ENCODE measurements at places on chromosomes 16 and 17. TPM values are rescaled to one million over a fixed set of nuclear protein-coding genes. Genes with fewer than 3 reads are reported as not detected.
A peak's percentile ranks its signal among the peaks of the same experiment; 100 is the strongest.

Gene ZMYND15
- polyA plus RNA-seq: 78.7 TPM

- H3K36me3 ChIP-seq: no peaks in the 10 kb centered on the region
- DNase-seq: no peak
- no peaks in the 10 kb centered on the region for H3K27me3 ChIP-seq
- no peaks in the 10 kb centered on the region for H3K4me1 ChIP-seq
- no peak overlapping the region for H3K27ac ChIP-seq
- no peak overlapping the region for H3K4me3 ChIP-seq
Measured at GRCh38 chr16:50666658-50667496, 14.2 kb downstream of the SNX20 start.

- peak overlapping the region; percentile 38 for H3K4me3 ChIP-seq
- no peaks in the 10 kb centered on the region for H3K36me3 ChIP-seq
- peak; percentile 71 for DNase-seq
- no peaks in the 10 kb centered on the region for H3K27me3 ChIP-seq
- H3K27ac ChIP-seq: no peak overlapping the region
- H3K4me1 ChIP-seq: no peaks in the 10 kb centered on the region
Measured at GRCh38 chr16:2178321-2179106, 17.9 kb downstream of the CASKIN1 start.

GRCh38 chr16:75264999-75265910 is 13.8 kb upstream of the BCAR1 start:
- peak overlapping the region; percentile 95 for H3K27ac ChIP-seq
- DNase-seq: no peak
- peak overlapping the region; percentile 97 for H3K4me3 ChIP-seq
- H3K27me3 ChIP-seq: no peaks in the 10 kb centered on the region
- H3K36me3 ChIP-seq: no peaks in the 10 kb centered on the region
- peaks cover 36% of the 10 kb centered on the region for H3K4me1 ChIP-seq

- DNase-seq: no peak
- no peaks in the 10 kb centered on the region for H3K36me3 ChIP-seq
- H3K27ac ChIP-seq: no peak overlapping the region
- H3K4me3 ChIP-seq: no peak overlapping the region
- peaks cover 3% of the 10 kb centered on the region for H3K4me1 ChIP-seq
Measured at GRCh38 chr16:85103114-85104079, 8.9 kb downstream of the CIBAR2 start.

Gene PIGL
- polyA plus RNA-seq: 31.3 TPM

Gene PDILT
- 26.8 TPM for polyA plus RNA-seq

Gene SLC13A2
- polyA plus RNA-seq: 0.44 TPM

- DNase-seq: no peak
- no peaks in the 10 kb centered on the region for H3K36me3 ChIP-seq
- no peak overlapping the region for H3K4me3 ChIP-seq
- peaks cover 17% of the 10 kb centered on the region for H3K4me1 ChIP-seq
- H3K27me3 ChIP-seq: no peaks in the 10 kb centered on the region
Measured at GRCh38 chr16:1775846-1776671, 3.1 kb upstream of the MRPS34 start.

Gene MXRA7
- polyA plus RNA-seq: 253 TPM

Gene PRSS33
- 4.4 TPM for polyA plus RNA-seq

GRCh38 chr16:5560084-5560483 is 462.5 kb upstream of the EEF2KMT start:
- H3K27ac ChIP-seq: no peak overlapping the region
- H3K27me3 ChIP-seq: no peaks in the 10 kb centered on the region
- no peaks in the 10 kb centered on the region for H3K4me1 ChIP-seq
- no peaks in the 10 kb centered on the region for H3K36me3 ChIP-seq

- no peak for DNase-seq
- H3K27me3 ChIP-seq: no peaks in the 10 kb centered on the region
- no peak overlapping the region for H3K27ac ChIP-seq
- peaks cover 25% of the 10 kb centered on the region for H3K4me1 ChIP-seq
- H3K4me3 ChIP-seq: no peak overlapping the region
- H3K36me3 ChIP-seq: no peaks in the 10 kb centered on the region
Measured at GRCh38 chr17:78125138-78125913, 3.2 kb downstream of the TMC6 start.

GRCh38 chr17:50855708-50856330 is 10.3 kb downstream of the TOB1 start:
- DNase-seq: no peak
- no peaks in the 10 kb centered on the region for H3K36me3 ChIP-seq
- H3K27ac ChIP-seq: no peak overlapping the region
- H3K4me1 ChIP-seq: no peaks in the 10 kb centered on the region
- H3K27me3 ChIP-seq: no peaks in the 10 kb centered on the region

DNA sequence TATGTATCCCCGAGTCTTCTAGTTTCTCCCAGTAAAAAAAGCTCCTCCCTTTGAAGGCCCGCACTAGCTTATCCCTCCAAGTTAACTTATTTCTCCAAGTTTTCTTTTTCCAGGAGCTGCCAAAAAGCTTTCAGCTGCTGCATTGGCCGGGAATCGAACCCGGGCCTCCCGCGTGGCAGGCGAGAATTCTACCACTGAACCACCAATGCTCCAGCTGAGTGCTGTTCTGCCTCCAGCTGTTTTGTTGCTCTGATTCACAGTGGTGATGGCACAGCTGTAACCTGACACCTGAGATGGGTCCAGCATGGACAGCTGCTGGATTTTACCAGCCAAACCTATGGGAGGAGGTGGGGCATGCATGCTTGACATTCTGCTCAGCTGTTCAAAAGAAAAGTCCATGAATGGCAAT is 22.1 kb downstream of the VAC14 start:
- H3K4me1 ChIP-seq: no peaks in the 10 kb centered on the region
- no peak overlapping the region for H3K27ac ChIP-seq
- peak; percentile 68 for DNase-seq
- H3K36me3 ChIP-seq: no peaks in the 10 kb centered on the region

Gene NPB
- polyA plus RNA-seq: 1.8 TPM

GRCh38 chr16:48949636-48950035 is 332.0 kb downstream of the CBLN1 start:
- H3K36me3 ChIP-seq: no peaks in the 10 kb centered on the region
- no peak for DNase-seq
- H3K27me3 ChIP-seq: no peaks in the 10 kb centered on the region
- H3K4me1 ChIP-seq: no peaks in the 10 kb centered on the region

Gene SPATA32
- 72.0 TPM for polyA plus RNA-seq

DNA sequence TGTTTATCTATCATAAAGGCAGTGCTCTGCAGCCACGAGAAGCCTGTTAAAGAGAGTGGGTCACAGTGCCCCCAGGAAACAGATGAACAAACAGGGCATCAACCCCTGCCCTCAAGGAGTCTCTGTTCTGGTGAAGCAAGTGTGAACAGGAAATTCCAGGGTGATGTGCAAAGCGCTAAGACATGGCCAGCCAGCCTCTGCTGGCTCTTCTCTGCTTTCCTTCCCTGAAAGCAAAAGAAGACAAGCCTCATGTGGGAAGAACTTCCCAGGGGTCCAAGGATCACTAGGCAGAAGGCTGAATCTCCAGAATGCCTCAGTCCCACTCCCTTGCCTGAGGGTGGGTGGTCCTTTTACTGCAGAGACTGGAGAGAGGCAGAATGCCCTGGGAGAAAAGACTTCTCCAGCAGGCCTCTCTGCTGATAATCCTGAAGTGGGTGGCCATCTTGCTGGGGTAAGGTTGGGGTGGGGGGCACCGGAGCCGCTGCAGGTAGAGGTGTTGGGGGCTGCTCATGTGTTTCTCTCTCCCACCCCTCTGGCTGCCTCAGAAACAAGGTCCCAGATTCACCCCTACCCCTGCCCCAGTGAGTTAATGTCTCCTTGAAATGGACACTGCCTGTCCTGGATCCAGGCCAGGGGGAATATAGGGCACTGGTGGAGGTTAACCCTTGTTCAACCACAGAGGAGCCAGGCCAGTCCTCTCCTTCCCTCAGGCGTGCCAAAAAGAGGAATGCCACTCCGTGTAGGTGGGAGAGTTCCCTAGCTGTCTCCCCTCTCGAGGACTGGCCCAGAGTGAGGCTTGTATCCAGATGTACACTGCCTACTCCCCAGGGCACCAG is 2.4 kb downstream of the ANKRD13B start:
- H3K36me3 ChIP-seq: no peaks in the 10 kb centered on the region
- H3K27me3 ChIP-seq: no peaks in the 10 kb centered on the region
- no peak for DNase-seq
- H3K4me1 ChIP-seq: peaks cover 67% of the 10 kb centered on the region
- H3K27ac ChIP-seq: no peak overlapping the region

Gene SULT1A4
- 19.4 TPM for polyA plus RNA-seq

Gene BRIP1
- 10.5 TPM for polyA plus RNA-seq

GRCh38 chr17:74512624-74513091 is 18.6 kb downstream of the CD300LB start:
- no peak overlapping the region for H3K4me3 ChIP-seq
- no peaks in the 10 kb centered on the region for H3K36me3 ChIP-seq
- H3K27me3 ChIP-seq: no peaks in the 10 kb centered on the region
- no peak overlapping the region for H3K27ac ChIP-seq

DNA sequence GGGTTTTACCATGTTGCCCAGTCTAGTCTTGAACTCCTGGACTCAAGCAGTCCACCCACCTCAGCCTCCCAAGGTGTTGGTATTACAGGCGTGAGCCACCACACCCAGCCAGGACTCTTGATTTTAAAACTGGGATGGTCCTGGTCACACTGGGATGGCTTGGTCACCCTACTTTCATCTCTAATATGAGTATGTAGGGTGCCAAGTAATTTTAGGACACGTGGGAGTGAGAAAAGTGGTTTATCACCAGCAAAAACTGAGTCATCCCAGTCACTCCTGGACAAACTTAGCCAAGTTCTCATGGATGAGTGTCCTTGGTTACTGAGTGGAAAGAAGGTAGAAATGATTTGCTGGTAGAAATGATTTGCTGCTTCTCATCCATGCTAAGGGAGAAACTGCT is 9.9 kb downstream of the CLEC19A start:
- no peaks in the 10 kb centered on the region for H3K4me1 ChIP-seq
- H3K27ac ChIP-seq: no peak overlapping the region
- no peaks in the 10 kb centered on the region for H3K36me3 ChIP-seq
- H3K27me3 ChIP-seq: no peaks in the 10 kb centered on the region

Gene RNF112
- 4.6 TPM for polyA plus RNA-seq

GRCh38 chr17:48023400-48024148 is 14.0 kb downstream of the COPZ2 start:
- H3K27ac ChIP-seq: no peak overlapping the region
- no peaks in the 10 kb centered on the region for H3K27me3 ChIP-seq
- H3K4me3 ChIP-seq: peak overlapping the region; percentile 39
- no peaks in the 10 kb centered on the region for H3K36me3 ChIP-seq
- DNase-seq: peak; percentile 85

DNA sequence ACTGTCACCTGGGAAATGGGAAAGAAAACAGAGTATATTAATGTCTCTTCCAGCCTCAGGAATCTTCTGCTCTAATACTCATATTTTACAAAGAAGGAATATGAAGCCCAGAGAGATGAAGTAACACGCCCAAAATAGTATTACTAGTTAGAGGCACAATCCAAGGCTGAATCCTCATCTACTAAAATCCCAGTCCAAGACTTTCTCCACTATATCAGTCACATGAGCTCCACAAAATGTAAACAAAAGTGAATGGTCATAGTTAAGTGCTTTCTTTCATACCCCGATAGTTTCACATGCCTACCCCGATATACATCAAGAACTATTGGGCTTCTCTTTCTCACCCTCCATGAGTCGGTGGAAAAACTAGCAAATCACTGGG is 965 bp downstream of the INTS2 start:
- DNase-seq: no peak
- H3K27ac ChIP-seq: peak overlapping the region; percentile 85
- H3K36me3 ChIP-seq: no peaks in the 10 kb centered on the region

Gene COPZ2
- polyA plus RNA-seq: 47.6 TPM

GRCh38 chr17:40531051-40531991 is 29.9 kb upstream of the TNS4 start:
- H3K36me3 ChIP-seq: no peaks in the 10 kb centered on the region
- H3K4me1 ChIP-seq: peaks cover 20% of the 10 kb centered on the region
- no peaks in the 10 kb centered on the region for H3K27me3 ChIP-seq
- H3K4me3 ChIP-seq: no peak overlapping the region

DNA sequence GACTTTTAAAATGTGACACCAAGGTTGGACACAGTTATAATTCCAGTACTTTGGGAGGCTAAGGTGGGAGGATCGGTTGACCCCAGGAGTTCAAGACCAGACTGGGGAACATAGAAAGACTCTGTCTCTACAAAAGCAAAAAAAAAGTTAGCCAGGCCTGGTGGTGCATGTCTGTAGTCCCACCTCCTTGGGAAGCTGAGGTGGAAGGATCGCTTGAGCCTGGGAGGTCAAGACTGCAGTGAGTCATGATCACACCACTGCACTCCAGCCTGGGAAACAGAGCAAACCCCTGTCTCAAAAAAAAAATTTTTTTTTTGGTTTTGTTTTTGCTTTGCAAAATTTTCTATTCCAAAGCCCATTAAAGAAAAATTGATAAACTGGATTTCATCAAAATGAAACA is 281.4 kb downstream of the BCAS3 start:
- H3K27ac ChIP-seq: no peak overlapping the region
- no peak for DNase-seq
- no peaks in the 10 kb centered on the region for H3K36me3 ChIP-seq

- no peak overlapping the region for H3K4me3 ChIP-seq
- no peaks in the 10 kb centered on the region for H3K27me3 ChIP-seq
- peak; percentile 2 for DNase-seq
- no peaks in the 10 kb centered on the region for H3K36me3 ChIP-seq
- no peaks in the 10 kb centered on the region for H3K4me1 ChIP-seq
Measured at GRCh38 chr17:30208214-30208613, 27.3 kb downstream of the SLC6A4 start.

Gene CCL16
- polyA plus RNA-seq: not detected

DNA sequence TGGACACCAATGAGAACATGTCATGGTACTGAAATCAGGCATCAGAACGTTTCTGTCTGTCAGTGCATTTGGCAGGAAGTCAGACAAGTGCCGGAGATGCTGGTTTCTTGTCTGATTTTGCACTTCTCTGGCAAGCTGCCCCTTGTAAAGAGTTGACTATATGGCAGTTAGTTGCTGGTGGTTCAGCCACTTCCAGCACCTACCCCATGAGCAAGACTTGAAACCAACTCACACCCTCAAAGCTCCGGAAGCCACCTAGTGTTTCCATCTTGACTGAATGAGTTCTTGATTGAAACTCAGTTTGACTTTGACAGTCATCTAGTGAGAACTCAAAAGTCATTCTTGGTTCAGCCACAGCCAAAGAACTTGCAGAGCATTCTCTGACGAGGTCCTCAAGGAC is 225.1 kb downstream of the SPECC1 start:
- DNase-seq: no peak
- no peaks in the 10 kb centered on the region for H3K27me3 ChIP-seq
- no peak overlapping the region for H3K4me3 ChIP-seq
- H3K4me1 ChIP-seq: peaks cover 13% of the 10 kb centered on the region
- H3K36me3 ChIP-seq: no peaks in the 10 kb centered on the region

GRCh38 chr16:55955424-55955823 is 80.3 kb upstream of the CES5A start:
- H3K4me1 ChIP-seq: peaks cover 11% of the 10 kb centered on the region
- H3K4me3 ChIP-seq: no peak overlapping the region
- H3K36me3 ChIP-seq: no peaks in the 10 kb centered on the region
- no peak overlapping the region for H3K27ac ChIP-seq
- H3K27me3 ChIP-seq: no peaks in the 10 kb centered on the region

- no peaks in the 10 kb centered on the region for H3K27me3 ChIP-seq
- H3K4me3 ChIP-seq: no peak overlapping the region
- no peak for DNase-seq
Measured at GRCh38 chr17:16989230-16989952, 17.5 kb upstream of the TNFRSF13B start.

- peaks cover 13% of the 10 kb centered on the region for H3K4me1 ChIP-seq
- no peak overlapping the region for H3K27ac ChIP-seq
- no peak for DNase-seq
Measured at GRCh38 chr16:67116388-67117311, 6.9 kb downstream of the PHAF1 start.
